ENCODE measurements at places on chromosomes 1 and 21.

DNA sequence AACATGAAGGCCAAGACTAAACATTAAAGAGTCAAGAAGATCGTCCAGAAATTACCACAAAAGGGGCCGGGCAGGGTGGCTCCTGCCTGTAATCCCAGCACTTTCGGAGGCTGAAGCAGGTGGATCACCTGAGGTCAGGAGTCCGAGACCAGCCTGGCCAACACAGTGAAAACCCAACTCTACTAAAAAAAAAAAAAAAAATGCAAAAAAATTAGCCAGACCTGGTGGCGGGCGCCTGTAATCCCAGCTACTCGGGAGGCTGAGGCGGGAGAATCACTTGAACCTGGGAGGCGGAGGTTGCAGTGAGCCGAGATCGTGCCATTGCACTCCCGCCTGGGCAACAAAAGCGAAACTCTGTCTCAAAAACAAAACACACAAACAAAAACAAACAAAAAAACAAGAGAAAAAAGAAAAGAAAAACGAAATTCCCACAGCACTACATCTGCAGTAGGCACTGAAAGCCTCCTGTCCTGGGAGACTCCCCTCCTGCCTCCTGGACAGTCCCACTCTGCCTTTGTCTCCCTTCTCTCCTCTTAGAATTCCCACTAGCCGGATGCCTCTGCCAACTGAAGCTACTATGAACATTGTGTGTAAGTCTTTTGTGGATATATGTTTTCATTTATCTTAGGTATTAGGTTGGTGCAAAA, 17.7 kb upstream of the RIPK4 start:
- no peak for DNase-seq

GRCh38 chr1:229185963-229186362, 84.9 kb upstream of the RAB4A start:
- no peak for DNase-seq

DNA sequence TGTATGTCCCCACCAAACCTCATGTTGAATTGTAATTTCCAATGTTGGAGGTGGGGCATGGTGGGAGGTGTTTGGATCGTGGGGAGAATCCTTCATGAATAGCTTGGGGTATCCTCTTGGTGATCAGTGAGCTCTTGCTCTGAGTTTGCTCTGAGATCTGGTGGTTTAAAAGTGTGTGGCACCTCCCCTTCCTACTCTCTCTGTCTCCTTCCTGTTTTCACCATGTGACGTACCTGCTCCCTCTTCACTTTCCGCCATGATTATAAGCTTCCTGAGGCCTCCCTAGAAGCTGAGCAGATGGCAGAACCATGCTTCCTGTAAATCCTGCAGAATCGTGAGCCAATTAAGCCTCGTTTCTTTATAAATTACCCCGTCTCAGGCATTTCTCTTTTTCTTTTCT, 40.0 kb upstream of the OSBPL9 start:
- DNase-seq = no peak

- no peak for DNase-seq
Measured at GRCh38 chr21:26453267-26453666, 119.8 kb downstream of the CYYR1 start.

DNA sequence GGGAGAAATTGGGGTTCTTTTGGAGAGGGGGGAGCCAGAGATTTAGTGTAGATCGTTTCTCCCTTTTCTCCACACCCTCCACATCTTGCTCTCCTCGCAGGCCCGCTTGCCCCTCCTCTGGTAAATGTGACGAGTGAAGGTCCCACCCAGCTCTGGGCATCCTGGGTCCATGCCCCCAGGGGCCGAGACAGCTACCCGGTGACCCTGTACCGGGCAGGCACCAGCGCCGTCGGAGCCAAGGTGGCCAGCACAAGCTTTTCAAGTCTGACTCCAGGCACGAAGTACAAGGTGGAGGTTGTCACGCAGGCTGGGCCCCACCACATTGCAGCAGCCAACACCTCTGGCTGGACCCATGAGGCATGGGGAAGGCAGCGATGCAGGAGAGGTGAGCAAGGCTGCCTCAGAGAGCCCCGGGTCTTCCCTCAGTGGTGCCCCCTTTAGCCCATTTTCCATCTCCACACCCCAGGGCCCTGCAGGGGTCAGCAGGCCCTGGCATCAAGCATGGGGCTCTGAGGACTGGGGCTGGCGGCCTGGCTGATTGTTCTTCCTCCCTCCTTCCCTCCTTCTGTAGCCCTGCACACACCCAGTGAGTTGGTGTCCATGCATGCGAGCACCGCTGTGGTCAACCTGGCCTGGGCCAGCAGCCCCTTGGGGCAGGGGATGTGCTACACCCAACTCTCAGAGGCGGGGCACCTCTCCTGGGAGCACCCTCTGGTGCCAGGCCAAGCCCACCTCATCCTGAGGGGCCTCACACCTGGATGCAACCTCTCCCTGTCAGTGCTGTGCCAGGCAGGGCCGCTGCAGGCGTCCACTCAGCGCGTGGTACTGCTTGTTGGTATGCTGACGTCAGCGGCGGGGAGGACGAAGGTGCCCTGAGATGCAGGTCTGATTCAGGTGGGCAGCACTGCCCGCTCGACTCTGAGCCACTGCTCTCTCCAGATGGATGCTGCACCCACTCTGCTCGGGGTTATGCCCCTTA, 16.4 kb upstream of the LGR6 start:
- no peak for DNase-seq

DNA sequence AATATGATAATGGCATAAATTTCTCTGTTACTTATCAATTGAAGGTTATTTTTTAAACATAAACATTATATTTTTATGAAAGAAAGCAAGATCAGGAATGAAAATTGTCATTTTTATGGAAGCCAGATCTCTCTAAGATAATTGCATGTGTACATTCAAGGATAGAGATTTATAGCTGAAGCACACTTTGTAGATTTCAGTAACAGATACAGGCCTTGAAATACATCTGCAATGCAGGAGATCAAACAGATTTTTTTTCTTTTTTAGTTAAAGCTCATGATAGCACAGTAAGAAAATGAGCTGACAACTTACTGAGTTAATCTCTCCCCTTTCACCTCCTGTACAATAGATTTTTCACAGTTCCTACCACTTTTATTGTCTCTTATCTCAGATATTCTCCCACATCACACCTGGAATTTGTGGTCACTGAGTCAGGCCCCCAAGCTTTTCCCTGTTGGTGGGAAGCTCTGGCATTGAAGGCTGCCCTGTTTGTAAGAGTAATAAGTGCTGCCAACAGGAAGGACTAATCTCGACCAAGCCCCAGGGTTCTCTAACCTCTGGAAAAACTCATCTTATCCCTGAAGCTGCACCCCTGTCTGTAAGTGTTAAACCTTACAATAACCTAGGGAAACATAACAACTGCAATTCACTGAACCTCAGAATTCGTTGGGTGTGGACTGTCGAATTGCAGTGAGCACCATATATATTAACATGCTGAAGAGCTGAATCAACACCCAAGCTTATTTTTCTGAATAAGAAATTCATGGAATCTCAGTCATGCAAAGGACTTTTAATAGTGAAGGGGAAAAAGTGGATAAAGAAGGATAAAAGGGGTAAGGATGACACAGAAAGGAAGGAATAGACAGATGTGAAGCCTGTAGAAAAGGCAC, 599.0 kb downstream of the LMO4 start:
- DNase-seq = no peak

DNA sequence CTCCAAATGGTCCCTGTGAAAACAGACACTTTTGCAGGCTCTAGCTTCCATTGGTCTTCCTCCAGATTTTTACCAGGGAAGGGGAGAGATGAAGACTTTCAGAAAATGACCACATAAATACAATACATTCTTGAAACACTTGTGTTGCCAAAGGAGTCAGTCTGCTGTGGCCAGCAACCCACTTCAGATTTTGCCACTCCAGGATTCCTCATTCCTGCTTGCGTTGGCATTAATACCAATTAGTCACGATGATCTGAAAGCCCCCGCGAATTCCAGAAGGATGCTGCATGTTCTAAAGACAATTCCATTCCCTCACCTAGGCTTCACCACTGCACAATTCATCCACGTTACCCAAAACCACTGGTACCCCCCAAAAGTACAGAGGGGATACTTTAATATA, 7.9 kb upstream of the BACE2 start:
- no peak for DNase-seq

DNA sequence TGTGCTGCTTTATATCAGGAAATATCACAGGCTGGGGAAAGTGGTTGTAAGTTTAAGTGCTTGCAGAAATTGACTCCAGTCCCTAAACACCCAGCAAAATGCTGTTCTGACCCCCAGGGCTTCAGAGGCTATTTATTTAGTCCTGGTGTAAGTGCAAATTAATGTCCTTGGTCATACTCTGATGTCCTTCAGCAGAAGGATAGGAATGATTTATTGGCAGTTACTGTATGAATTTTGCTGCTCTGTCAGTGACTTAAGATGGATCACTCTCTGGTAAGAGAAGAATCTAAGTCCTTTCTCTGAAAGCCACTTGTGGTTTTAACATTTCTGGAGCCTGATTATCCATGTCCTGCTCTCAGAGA, 21.9 kb downstream of the FAM20B start:
- no peak for DNase-seq

GRCh38 chr1:221415651-221416050, 326.2 kb downstream of the DUSP10 start:
- DNase-seq = no peak

DNA sequence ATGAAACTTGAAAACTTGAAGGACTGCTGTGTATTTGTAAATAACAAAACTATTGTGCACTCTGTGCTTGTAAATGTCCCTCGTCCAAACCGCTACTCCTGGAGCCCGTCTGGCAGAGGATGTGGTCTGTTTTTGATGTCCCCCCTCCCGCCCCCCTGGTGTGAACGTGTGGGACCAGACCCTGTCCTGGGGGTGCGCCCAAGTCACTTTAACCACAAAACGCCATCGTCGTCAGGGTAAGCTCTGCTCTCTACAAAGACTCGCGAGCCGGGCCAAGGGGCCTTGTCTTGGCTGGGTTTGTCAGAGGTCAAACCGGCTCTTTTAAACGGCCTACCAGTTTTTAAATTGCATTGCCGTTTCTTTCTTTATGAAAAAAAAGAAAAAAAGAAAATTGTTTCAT, 87.4 kb upstream of the TMEM51 start:
- DNase-seq = no peak

- DNase-seq = no peak
Measured at GRCh38 chr21:17492415-17493168, 20.3 kb upstream of the CXADR start.

GRCh38 chr1:179870870-179871269, 6.7 kb downstream of the TOR1AIP2 start:
- DNase-seq = no peak

DNA sequence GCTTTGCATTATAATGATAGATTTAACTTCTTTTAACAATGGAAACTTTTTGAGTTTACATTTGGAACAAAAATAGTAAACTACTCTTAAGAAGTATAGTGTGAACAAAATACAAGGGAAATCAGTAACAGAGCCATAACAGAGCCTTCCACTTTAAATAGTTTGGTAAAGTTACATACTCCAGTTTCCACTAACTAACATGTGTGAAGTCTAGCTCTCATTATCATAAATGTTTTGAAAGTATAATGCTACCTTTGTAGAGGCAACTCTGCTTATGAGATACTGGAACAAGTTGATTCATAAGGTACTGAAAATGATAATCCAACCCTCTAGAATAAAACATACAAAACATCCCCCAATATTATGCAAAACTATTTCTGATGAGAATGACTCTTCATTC, 1155.1 kb upstream of the ADGRL2 start:
- no peak for DNase-seq

GRCh38 chr1:5147806-5148205, 493.4 kb downstream of the AJAP1 start:
- no peak for DNase-seq

DNA sequence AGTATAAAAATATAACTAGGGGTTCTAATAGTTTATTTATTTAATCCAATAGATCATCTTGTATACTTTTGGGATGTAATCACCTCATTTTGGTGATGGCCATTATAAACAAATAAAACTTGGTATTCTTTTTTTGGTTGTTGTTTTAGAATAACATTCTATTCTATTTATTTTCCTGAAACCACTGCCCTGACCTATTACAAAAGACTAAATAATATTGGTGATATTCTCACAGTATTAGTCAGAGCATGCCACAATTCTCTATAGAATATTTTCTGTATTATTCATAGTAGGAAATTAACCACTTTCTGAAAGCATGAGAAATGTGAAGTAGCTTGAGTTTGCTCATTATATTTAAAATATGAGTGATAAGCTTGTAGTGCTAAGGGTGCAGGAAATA, 54.1 kb upstream of the LRRC7 start:
- DNase-seq = no peak
